ENCODE measurements at places on chromosomes 4 and X.

DNA sequence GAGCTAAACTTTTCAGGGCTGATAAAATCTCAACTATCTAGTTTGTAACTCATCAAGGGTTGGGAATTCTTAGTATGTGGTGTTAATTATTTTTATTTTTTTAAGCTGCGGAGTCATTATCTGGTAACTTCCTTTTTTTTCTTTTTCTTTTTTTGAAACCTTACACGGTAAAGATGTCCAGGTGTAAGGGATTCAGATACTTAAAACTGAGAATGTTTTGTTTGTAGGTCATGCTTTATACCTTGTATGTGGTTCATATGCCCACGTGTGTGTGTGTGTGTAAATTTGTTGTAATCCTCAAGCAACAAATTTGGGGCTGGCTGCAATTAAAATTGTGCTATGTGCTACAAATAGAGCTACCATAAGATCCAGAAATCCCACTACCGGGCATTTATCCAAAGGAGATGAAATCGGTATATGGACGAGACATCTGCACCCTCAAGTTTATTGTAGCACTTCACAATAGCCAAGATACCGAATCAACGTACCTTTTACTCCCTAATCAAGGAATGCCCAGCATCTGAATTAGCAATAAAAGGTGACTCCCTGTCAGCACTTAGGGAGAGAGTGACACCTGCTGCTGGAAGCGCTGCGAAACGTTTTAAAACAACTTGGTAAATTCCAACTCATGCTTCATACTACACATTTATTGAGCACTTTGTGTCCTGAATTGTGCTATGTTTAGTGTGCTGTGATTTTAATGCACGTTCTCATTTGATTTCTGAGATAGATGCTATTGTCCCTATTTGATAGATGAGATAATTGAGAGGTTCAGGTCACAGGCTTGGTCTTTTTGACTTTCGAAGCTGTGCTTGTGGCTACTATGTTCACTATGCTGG is 16.1 kb downstream of the MSMO1 start:
- no peak for DNase-seq

DNA sequence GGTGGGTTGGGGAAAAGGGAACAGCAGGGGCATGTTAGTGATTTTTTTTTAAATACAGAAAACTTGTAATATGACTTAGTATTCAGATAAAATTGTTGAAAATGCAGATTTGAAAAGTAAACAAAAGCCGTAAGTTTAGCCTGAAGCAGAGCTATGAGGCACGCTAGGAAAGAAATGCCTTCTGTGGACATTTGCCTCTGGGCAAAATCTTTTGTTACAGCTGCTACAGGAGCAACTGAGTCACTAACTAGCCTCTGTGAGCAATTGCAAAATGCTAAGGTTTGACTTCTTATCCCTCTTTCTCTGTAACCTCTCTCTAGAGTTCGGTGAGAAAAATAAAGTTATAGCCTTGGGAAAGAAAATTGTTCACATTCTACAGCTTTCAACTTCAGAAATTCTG is 350.0 kb downstream of the SLC7A11 start:
- no peak for DNase-seq

- DNase-seq = no peak
Measured at GRCh38 chrX:140724736-140725135, 15.2 kb downstream of the LINC00632 start.

DNA sequence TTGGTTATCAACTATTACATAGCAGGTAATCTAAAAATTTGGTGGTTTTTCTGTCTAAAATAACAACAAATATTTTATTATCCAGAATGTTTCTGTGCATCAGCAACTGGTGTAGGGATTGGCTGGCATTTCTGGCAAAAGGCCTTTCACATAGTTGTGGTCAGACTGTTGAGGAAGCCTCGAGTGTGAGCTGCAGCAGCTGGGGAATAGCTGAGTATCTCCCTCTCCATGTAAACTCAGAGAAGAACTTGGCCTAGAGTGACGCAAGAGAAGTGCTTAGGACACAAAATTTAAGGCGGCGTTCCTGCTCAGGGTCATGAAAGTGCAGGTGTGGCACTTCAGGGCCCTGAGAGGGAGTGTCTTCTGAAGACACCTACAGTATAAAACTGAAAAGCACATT is 558.9 kb downstream of the SPOCK3 start:
- DNase-seq = no peak

- DNase-seq = no peak
Measured at GRCh38 chr4:183601381-183601780, 57.6 kb downstream of the RWDD4 start.

DNA sequence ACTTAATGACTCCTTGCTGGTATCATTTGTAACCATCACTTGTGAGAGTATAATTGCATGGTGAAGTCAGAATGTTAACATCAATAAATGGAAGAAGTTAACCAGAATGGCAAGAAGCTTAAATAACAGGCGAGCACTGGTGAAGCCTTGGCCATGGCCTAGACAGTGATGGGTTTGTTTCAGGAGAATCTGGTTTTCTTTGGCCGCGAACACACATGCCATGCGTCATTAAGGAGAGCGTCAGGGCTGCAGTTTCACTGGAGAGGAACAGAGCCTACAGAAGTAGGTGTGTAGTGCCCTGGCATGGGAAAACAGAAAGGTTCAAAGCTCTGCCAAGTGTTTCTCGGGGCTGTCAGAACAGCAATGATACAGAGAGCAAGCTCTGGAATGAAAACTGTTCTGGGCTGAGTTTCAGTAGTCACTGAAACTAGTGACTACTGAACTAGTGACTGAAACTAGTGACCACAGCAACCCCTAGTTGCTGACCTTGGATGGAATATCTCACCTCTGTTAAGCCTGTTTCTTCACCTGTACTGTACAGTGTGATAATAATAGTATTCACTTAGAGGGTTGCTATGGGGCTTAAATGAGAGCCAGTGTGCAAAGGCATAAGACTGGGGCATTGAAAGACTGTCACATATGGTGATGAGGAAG is 93.8 kb downstream of the C4orf51 start:
- no peak for DNase-seq

GRCh38 chr4:137083571-137084135 is 448.6 kb downstream of the PCDH18 start:
- no peak for DNase-seq

- DNase-seq = no peak
Measured at GRCh38 chrX:38987198-38987651, 186.0 kb downstream of the MID1IP1 start.

- no peak for DNase-seq
Measured at GRCh38 chr4:188214861-188215260, 75.6 kb downstream of the TRIML1 start.

GRCh38 chr4:168574581-168575295 is 77.9 kb downstream of the PALLD start:
- DNase-seq = no peak

- DNase-seq = no peak
Measured at GRCh38 chr4:76872556-76872955, 25.4 kb downstream of the SOWAHB start.

DNA sequence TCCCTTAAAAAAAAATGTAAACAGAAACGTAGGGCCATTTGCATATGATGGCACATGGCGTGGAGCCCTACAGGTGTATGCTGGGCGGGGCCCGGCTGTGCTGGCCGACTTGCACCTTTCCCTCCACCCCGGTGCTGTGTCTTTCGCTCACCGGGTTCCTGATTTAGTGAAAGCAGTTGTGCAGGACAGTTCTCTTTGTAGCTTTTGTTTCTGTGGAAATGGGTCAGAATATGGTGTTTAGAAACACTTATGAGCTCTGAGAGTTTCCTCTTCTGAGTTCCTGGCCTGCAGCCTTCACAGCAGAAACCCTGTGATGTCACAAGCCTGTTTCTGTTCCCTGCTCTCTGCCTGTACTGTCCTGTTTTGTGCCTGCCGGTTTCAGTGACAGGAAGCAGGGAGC is 22.5 kb upstream of the MSANTD1 start:
- no peak for DNase-seq

DNA sequence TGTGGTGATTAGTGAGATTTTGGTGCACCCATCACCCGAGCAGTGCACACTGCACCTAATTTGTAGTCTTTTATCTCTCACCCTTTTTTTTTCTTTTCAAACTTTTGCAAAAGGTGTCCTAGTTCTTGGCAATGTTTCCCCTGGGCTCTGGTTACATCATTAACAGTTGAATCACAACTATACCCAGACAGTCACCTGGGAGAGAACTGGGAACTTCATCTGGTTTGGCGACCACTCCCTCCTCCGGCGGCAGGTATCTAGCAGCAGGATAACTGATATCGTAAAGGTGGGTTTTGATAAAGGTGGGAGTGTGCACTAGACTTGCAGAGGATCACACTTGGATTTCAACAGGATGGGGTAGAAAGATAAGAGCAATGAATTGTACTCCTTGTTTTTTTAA is 140.5 kb downstream of the CHIC2 start:
- no peak for DNase-seq

DNA sequence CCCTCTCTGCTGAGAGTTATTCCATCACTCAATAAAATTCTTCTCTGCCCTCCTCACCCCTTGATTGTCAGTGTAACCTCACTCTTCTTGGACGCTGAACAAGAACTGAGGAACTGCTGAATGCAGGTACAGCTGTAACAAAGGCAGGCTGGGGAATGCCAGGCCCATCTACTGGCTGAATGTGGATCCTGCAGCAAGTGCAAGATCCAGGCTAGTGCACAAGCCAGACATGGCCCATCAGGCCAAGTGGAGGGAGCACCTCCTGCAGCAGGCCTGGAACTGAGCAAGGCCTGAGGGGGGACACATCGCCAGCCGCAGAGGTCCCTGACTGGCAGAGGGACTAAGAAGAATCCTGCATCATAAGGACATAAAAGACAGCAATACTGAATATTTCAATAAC is 411.8 kb upstream of the PCDH10 start:
- DNase-seq = no peak

GRCh38 chr4:37648084-37648817 is 37.9 kb downstream of the RELL1 start:
- no peak for DNase-seq

GRCh38 chr4:160136021-160136420 is 1033.1 kb downstream of the RAPGEF2 start:
- DNase-seq = no peak

DNA sequence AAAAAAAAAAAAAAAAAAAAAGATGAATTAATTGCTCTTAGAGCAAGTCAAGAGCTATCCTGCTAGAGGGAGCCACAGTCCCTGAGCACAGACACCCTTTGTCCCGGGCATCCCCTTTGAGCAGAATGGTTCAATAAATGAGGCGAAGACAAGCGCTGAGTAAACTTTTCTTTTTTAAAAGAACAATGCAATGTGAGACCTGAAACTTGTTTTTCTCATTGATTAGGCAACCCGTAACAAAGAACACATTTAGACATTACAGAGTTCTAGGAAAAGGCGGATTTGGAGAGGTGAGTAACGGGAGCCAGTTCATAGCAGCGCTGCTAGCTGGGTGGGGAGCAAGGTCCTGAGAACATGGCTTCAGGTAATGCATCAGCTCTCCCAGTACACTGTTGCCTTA is 46.1 kb downstream of the GRK4 start:
- DNase-seq = peak; percentile 17

DNA sequence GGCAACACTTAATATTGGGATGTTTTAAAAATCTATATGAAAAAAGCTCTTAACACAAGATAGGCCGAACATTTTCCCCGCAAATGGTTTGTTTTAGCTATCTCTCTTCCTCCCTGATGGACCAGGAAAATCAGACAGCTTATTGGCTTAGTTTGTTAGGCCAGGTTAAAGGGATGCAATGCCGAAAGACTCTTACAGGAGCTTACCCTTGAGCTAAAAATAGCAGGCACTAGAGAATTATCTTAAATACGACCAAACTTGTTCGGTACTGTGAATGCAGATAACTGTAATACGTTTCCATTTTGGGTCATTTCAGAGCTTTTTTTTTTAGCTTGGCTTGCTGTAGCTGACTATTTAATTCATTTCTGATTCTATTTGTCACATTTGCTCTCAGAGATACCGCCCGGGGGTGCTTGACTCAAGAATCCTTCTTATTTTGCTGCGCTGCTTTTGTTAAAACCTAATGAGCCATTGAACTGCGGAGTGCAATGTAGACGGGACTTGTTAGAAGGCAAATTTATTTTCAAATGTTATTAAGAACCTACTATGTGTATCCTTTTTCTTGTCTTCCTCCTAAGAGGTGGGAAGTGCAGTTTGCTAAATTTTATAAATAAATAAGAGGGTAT is 23.3 kb downstream of the PPARGC1A start:
- no peak for DNase-seq

DNA sequence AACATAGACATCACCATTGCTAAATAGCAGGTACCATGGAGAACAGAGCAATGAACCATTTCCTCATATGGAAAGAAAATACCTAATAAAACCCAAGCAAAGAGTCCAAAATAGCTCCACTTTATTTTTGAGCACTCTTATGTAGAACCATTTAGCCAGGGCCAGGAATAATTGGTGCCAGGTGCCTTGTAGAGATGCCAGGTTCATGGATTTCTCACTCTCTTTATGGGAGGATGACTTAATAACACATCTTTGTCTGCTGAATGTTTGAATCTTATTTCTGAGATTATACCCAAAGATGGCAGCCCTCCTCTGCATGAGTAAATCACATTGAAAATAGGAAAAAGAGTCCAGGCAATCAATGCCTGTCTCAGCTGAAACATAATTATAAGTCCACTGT is 212.3 kb upstream of the SFRP2 start:
- no peak for DNase-seq

DNA sequence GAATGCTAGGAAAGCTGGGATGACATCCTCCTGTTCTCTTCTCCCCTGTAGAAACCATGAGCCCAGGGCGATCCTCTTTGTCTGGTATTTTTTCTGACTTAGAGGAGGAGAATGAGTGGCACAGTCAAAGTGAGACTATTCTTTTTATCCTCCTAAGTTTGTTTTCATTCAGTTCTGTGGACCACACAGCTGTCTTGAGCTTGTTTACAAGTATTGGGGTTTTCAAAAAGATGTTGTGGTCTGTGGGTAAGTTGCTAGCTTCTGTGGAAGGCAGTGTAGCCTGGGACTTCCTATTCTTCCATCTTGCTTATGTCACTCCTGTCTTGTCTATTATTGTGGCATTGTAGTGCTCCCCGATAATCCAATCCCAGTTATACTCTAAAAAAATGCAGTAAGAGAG is 223.0 kb downstream of the PAPSS1 start:
- DNase-seq = no peak

DNA sequence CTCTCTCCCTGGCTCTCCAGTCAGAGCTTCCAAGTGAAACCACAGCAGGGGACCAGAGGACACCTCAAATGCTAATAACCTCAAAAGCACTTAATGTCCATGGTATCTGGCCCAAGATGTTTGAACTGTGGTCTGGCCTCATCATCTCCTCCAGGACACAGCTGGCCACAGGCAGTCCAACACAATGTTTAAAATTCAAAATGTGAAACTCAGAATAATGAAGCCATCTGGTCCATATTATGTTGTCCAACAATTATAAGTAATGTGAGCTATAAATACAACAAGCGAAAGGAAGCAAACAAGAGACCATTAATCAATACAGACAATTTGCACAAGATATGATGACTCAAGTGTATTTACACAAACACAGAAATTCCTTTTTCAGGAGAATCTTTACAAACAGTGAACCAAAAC is 90.7 kb upstream of the S100G start:
- no peak for DNase-seq

Measured in activated CD4-positive, alpha-beta T cell treated with anti-CD3 and anti-CD28 coated beads, Interleukin-2, amount 50 U/mL, for 48 hours (primary cell).